ENCODE measurements at places on chromosomes 7 and 10. TPM values are rescaled to one million over a fixed set of nuclear protein-coding genes. Genes with fewer than 3 reads are reported as not detected.

The CAMK2B gene
- not detected for total RNA-seq

The MSS51 gene
- total RNA-seq = 5.1 TPM

The C10orf67 gene
- total RNA-seq = not detected

- DNase-seq = no peak
Measured at GRCh38 chr10:12721334-12721733, 280.2 kb downstream of the CCDC3 start.

GRCh38 chr10:119243967-119244366 is 36.6 kb downstream of the GRK5 start:
- no peak for DNase-seq

DNA sequence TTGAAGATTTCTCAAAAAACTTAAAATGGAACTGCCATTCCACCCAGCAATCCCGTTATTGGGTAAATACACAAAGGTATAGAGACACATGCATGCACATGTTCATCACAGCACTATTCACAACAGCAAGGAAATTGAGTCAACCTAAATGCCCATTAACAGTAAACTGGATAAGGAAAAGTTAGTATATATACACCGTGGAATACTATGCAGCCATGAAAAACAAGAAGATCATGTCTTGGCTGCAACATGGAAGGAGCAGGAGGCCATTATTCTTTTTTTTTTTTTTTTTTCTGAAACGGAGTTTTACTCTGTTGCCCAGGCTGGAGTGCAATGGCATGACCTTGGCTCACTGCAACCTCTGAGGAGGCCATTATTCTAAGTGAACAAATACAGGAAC is 749.0 kb downstream of the MAGI2 start:
- no peak for DNase-seq

DNA sequence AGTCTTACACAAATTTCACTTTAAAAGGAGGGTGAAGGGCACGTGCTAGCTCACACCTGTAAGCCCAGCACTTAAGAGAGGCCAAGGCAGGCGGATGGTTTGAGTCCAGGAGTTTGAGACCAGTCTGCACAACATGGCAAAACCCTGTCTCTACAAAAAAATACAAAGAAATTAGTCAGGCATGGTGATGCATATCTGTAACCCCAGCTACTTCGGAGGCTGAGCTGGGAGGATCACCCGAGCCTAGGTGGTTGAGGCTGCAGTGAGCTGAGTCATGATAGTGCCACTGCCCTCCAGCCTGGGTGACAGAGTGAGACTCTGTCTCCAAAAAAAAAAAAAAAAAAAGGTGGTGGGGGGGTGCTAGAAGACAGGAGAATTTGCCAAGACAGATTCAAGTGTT is 237.3 kb upstream of the KLF14 start:
- no peak for DNase-seq

DNA sequence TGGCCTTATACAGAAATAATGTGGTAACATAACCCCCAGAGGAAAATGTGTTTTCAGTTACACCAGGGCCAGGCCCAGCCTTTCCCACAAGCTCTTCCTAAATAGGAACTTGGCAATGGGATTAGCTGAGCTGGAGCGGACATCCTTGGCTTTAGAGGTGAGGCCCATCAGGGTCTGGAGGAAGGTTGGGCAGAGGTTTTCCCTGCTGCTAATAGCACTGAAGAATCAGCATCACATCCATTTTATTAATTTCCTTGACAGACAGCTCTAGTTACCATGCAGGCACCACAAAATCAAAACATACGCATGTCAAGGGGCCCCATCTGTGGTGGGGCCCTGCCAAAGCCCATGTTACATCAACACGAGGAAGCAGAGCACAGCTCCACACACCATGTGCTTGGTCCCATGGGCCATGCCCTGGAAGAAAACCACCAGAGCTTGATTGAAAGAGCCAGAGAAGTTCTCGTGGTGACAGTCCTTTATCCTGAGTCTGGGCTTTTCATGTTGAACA is 566.6 kb downstream of the KCNMA1 start:
- no peak for DNase-seq

GRCh38 chr7:739455-739982 is 12.4 kb upstream of the PRKAR1B start:
- DNase-seq = no peak

DNA sequence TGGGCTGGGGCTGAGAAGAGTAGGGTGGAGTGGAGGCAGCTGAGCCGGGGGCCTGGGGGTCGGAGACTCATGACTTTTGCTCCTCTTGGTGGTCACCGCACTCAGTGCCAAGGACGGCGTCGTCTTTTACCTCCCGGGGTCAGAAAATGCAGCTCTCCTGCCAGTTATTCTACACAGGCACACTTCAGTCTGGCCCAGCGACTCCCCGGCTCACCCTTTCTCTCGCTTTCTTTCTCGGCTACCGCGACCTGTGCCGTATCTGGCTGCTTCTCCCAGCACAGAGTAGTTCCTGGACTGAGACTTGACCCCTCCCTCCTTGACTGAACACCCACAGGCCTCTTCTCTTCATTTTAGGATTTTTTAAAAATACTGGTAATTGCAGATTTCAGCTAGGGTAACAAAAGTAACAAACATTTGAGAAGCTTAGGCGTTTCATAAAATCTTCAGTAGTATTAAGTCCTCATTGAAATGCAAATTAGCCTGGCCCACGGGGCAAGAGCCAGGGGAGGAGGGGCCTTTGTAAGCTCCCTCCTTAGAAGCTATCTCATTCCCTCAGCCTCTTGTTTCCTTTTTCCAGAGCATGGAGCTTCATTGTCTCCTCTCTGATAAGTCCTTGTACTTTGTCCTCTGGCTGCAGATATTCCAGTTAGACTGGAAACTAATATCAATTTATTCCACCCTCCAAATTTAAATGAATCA is 1.1 kb upstream of the PRLHR start:
- DNase-seq = peak; percentile 71

DNA sequence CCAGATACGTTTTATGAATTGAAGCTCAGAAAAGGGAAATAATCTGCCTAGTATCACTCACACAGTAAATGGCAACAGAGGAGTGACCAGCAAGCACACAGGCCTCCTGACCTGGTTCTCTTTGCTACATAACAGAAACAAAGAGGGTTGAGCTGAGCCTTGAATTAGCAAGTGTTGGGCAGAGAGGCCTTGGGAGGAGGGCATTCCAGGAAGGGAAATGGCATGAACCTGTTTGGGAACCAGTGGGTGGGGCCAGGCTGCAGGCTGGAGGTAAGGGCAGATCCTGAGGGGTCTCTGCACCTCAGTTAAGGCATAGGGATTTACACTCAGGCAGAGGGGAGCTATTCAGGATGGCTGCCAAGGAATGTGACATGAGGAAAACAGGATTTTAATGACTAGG is 24.8 kb upstream of the CYCS start:
- peak; percentile 80 for DNase-seq

DNA sequence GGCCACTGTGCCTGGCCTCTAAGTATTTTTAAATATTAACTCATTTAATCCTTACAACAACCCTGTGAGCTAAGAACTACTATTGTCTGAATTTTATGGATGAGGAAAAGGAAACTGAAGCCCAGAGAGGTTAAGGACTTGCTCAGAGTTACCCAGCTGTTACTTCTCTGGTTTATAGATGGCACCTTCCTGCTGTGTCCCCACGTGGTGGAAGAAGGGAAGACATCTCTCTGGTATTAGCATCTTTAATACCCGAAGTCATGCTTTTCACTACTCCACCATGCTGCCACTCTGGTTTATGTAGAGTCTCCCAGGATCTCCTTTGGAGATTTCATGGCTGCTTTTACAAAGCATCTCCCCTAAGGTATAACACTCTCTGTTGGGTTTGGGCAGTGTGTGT is 105.5 kb upstream of the MKLN1 start:
- no peak for DNase-seq

- no peak for DNase-seq
Measured at GRCh38 chr7:24334012-24334411, 50.0 kb downstream of the NPY start.

GRCh38 chr7:90980545-90980944 is 283.7 kb upstream of the FZD1 start:
- no peak for DNase-seq

Measured in GM23338 (cell line).